ENCODE measurements at places on chromosomes 5 and 9.

- DNase-seq: peak; percentile 68
Measured at GRCh38 chr5:149371296-149371962, 7.7 kb downstream of the IL17B start.

GRCh38 chr5:51958473-51958872 lies 575.2 kb downstream of the ISL1 start:
- no peak for DNase-seq

DNA sequence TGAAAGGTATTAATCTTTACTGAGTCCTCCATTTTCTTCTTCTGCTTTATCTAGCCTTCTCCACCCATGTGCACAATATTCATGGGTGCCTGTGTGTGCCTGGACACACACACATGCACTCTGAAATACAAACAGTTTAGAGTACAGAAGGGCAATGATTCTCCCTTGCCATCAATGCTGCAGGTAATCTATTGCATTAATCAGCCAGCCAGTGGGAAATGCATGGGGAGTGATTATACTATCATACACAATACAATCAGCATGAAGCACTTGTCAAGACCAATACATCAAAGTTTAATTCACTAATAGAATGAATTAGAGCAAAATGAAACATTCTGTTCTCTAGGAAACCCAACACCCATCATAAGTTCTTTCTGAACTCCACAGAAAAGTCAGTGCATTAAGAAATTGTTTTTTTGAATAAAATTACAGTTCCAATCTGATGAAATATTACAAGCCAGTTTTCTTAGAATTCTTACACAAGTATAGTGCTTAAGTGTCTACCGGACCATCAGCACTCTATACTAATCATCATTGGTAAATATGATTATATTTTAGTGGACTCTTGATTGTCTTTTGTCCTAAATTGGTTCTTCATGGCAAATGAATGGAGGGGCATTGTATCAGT lies 172.2 kb downstream of the ZSWIM6 start:
- no peak for DNase-seq

GRCh38 chr9:137250329-137251193 lies 525 bp upstream of the STPG3 start:
- DNase-seq: no peak

DNA sequence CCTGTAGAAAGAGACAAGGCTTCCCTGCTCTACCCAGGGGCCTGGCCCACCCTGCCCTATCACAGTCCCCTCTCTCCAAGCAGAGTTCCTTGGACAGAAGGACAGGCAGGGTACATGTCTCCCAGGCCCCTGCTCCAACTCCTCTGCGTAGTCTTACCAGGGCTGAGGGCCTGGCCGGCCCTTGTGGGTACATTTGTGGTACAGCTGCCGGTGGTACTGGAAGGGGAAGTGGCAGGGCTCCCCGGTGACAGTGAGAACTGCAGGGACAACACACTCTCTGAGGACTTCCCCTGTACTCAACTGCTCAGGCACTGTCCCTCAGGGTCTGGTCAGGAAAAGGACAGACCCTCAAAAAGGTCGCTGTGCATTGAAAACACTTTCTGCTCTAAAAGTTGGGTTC lies 3.6 kb downstream of the F12 start:
- DNase-seq: no peak

DNA sequence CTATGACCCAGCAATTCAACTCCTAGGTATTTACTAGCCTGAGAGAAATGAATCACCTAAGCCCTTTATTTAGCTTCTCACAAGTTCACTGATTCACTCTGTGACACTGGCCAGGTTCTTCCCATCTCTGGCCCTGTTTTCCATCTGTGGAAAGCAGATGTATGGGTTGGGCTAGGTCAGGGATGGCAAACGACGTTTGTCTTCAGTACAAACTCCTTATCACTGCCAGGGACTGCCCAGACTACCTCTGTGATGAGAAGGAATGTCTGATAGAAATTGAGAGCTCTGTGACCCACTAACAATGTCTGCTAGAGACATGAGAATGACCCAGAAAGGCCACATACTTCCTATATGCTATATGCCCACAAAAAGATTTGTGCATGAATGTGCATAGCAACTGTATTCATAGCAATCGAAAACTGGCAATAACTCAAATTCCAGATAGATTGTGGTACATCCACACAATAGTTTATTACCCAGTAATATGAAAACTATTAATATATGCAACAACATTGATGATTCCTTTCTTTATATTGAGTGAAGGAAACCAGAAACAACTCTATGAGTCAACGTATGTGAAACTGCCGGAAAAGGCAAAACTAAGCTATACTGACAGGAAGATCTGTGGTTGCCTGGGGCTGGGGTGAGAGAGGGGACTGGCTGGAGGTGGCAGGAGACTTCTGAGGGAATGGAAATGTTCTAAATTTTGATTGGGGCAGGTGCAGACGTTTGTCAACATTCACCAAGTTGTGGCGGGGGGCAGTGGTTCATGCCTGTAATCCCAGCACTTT lies 32.0 kb upstream of the ADAM19 start:
- peak; percentile 25 for DNase-seq

DNA sequence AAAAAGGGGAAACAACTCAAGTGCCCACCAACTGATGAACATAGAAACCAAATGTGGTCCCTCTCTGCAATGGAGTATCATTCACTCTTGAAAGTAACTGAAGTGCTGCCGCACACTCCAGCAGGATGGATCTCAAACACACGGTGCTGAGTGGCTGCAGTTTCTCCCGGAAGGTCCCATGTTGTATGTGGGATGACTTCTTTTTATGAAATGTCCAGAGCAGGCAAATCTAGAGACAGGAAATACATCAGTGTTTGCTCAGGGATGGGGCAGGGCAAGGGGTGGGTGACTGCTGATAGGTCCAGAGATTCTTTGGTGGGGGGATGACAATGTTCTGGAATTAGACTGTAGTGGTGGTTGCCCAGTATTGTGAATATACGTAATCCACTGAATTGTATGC lies 89.9 kb upstream of the ADAMTS2 start:
- DNase-seq: no peak

DNA sequence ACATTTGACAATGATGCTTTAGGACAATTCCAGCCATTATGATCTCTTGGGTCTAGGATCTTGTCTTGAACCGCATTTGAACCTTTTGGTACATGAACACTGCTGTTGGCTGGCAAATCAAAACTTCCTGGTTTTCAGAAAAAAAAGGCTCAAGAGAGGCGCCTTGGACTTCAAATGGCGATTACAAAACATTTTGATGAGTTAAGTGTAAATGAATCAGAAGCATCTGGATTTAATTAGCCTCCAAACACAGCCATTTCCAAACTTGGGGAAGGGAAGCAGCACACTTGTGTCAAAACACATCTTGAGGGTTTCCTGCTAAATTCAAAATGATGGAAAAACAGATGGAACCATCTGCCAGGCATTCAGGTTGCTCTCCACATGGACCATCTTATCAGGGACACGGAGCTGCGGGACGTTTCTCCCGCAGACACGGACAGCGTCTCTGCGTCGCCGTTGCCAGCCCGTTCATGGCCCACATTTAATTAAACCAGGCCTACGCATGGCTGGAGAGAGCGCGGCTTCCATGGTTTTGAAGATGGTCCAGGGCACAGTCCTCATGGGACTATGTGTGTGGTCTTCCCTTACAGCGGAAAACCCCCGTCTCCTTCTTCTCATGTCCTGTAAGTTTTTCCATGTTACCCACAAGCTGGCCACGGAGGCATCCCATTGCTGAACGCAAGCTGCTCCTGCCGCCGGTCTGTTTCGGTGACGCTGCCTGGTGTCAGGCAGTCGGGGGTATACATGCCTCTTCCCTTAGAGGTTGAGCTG lies 55.8 kb upstream of the PTCH1 start:
- no peak for DNase-seq

DNA sequence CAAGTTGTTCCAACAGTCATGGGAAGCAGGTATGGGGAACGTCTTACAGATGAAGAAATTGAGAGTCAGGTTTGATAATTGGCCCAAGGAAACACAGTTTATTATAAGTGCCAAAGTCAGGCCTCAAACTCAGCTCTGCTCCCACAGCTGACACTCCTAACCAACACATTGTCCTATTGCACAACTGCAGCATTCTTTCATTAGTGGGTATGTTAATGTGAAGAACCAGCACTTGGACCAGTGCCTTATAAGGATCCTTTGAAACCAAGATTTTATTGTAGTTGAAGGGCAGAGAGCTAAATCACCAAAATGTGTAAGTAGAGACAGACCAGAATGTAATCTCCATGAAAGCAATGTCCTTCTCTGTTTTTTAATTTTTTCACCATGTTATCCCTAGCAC lies 56.1 kb downstream of the GRIA1 start:
- peak; percentile 80 for DNase-seq

GRCh38 chr9:37922363-37923117 lies 18.6 kb upstream of the SLC25A51 start:
- no peak for DNase-seq

DNA sequence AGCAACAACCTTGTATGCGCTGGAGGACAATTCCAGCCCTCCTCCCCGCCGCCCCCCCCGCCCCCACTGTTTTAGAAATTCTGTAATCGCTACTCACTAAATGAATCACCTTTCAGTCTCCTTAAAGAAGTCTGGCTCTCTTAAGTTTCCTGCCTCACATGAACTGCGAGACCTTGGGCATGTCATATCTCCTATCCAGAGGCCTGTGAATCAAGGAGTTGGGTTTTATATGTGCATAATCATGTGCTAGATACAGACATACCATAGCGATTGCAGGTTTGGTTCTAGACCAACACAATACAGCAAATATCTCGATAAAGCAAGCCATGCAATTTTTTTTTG lies 337 bp upstream of the DMAC1 start:
- DNase-seq: no peak

GRCh38 chr5:141343242-141343952 lies at the start of gene PCDHGA3:
Gene PCDHGA3 (plus strand): TSS chr5:141343829. CDS start chr5:141344034, 205 bp downstream.
- DNase-seq: peak; percentile 38

DNA sequence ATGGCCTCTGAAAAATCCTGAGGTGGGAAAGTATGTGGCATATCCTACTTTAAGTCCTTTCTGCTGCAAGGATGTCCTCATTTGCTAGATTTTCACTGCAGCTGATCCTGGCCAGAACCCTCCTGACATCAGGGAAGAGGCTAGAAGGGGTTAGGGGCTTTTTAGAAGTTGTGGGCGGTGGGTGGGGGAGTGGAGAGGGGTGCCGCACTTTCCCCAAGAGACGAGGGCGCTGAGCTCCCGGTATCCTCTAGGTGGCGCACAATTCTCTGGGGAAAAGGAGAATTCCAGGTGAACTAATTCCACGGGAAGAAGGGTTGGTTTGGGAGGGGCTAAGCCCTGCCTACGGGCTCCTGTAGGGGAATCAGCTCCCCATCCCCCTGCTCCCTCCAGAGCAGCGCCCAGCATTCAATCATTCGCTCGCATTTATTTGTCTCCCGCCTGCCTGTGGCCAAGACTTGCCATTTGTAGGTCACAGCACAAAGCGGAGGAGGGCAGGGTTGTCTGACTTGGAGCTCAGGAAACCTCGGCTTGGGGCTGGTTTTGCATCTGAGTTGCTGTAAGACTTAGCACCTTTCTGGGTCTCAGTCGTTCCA lies 42.9 kb upstream of the HAND1 start:
- peak; percentile 45 for DNase-seq

GRCh38 chr9:36770025-36770424 lies 197.3 kb downstream of the MELK start:
- DNase-seq: no peak

DNA sequence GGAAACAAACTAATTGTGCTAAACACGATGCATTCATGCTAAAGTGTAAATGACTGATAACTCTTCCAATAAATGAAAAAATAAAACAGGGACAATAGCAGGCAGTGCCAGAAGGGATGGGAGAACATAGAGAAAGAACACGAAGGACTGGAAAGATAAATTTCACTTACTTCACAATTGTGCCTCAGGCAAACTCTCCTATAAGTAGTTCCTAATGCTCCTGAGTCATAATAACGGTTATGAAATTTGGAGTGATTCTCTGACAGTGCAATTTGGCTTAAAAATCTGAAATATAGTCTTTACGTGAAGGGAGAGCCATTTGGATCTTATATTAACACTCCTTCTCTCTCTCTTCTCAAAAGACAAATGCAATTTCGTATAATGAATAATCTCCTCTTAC lies 2218.5 kb downstream of the MAT2B start:
- DNase-seq: no peak

DNA sequence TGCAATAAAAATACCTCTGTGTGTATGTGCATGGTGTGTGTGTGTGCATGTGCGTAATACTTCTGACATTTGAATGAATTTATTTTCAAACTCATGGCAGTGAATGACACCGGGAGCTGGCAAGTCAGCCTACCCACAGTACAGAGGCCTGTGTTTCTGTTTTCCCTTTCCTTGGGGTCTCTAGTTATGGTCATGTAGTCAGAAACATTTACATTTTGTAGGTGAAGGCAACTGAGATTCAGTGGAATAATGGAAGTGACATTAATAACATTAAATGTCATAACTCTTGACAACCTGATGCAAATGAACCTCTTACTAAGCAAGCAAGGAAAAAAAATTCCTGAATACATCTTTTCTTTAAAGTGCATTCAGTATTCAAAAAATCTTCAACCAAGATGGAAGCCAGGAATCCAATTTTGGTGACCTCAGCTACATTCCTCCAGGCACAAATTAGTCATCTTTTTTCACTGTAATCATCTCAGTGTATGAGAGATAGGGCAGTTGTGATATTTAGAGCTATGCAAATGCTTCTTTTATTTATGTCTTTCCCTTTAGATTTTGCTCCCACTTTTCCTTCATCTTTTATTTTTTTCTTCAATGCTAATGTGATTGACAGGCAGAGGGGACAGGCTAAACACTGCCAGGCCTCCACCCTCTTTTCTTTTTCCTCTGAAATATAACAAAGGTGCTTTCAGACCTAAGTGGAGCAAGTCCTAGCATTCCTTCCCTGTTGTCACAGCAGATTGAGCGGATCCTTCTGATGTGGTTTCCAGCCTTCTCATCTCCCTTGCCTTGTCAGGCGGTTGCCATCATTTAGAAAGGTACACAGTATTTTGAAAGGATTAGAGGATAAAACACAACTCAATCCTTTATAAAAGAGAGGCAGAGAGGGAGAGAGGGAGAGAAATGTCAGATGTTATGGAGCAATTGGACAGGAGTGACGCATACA lies 569.8 kb upstream of the ADAMTS16 start:
- no peak for DNase-seq

- peak; percentile 39 for DNase-seq
Measured at GRCh38 chr9:94210616-94211603, 48.2 kb upstream of the ZNF169 start.

DNA sequence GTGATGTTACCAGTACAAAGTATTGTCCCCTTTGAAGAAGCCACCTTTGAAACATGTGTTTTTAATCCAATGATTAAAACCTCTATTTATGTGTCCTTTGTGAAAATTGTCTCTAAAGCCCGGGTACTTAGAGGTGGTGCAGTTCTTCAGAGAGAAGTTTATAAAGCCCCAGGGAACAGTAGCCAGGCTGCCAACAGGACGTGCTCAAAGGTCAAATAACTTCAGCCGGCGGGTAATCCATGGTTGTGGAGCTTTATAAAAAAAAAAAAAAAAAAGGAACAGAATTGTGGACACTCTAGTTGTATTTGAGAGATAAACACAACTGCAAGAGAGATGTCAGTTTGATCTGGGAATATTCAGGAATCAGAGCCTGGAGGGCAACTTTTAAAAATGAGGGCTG lies 57.9 kb upstream of the CTNND2 start:
- no peak for DNase-seq

- DNase-seq: no peak
Measured at GRCh38 chr5:103834216-103834615, 271.6 kb upstream of the NUDT12 start.
